ENCODE measurements at places on chromosomes 11 and 22. TPM values are rescaled to one million over a fixed set of nuclear protein-coding genes. Genes with fewer than 3 reads are reported as not detected.
A peak's percentile ranks its signal among the peaks of the same experiment; 100 is the strongest.

FAM227A gene
- 10.0 TPM for total RNA-seq

POLR3H gene
- total RNA-seq: 12.1 TPM

RHOD gene
- total RNA-seq: 17.5 TPM

PDE2A gene
- 20.5 TPM for total RNA-seq

FCHSD2 gene
- 41.6 TPM for total RNA-seq

SULT4A1 gene
- total RNA-seq: not detected

DNA sequence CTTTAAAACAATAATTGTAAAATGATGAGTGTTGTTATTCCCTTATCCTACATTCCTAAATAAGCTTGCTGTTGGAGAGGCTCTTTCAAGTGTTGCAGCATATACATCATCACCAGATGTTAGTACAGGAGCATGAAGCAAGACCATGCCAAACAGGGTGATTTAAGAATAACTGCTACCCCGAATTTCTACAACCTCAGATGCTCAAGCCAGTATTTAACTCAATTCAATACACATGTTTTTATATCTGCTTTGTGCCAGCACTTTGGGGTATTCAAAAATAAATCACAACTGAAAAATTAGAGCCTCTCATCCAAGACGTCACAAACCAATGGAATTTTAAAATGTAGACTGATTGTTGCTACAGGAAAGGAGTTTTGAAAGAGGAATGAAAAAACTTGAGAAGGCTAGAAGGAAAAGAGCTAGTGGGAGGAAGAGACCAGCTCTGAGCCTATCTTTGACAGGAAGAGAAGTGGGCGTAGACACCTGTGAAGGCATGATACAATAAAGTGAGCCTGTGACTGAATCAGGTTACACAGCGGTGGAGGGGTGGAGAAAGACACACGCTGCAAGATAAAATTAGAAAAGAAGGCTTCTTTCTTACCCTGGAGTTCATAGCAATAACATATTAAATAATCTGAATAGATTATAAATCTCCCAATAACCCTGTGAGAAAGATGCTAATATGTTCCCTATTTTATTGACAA is 95.8 kb downstream of the DLG2 start:
- H3K4me3 ChIP-seq: no peak overlapping the region
- DNase-seq: no peak
- H3K36me3 ChIP-seq: no peaks in the 10 kb centered on the region
- H3K27ac ChIP-seq: no peak overlapping the region
- H3K4me1 ChIP-seq: no peaks in the 10 kb centered on the region

- no peaks in the 10 kb centered on the region for H3K27me3 ChIP-seq
- DNase-seq: no peak
- no peak overlapping the region for H3K27ac ChIP-seq
- no peak overlapping the region for H3K4me3 ChIP-seq
Measured at GRCh38 chr22:31846161-31847115, 92.6 kb downstream of the DEPDC5 start.

GRCh38 chr11:18987454-18988231 is 48.4 kb upstream of the MRGPRX1 start:
- H3K27me3 ChIP-seq: no peaks in the 10 kb centered on the region
- no peak for DNase-seq
- H3K27ac ChIP-seq: no peak overlapping the region
- H3K36me3 ChIP-seq: no peaks in the 10 kb centered on the region
- H3K4me1 ChIP-seq: no peaks in the 10 kb centered on the region
- no peak overlapping the region for H3K4me3 ChIP-seq

- H3K27ac ChIP-seq: no peak overlapping the region
- H3K36me3 ChIP-seq: no peaks in the 10 kb centered on the region
- no peak for DNase-seq
- H3K4me3 ChIP-seq: no peak overlapping the region
- H3K27me3 ChIP-seq: no peaks in the 10 kb centered on the region
- peaks cover 13% of the 10 kb centered on the region for H3K4me1 ChIP-seq
Measured at GRCh38 chr11:64343767-64344559, 4.0 kb downstream of the CCDC88B start.

GRCh38 chr11:64173616-64174355 is 7.9 kb upstream of the MACROD1 start:
- H3K4me1 ChIP-seq: no peaks in the 10 kb centered on the region
- H3K4me3 ChIP-seq: no peak overlapping the region
- no peaks in the 10 kb centered on the region for H3K36me3 ChIP-seq
- no peaks in the 10 kb centered on the region for H3K27me3 ChIP-seq
- DNase-seq: no peak

GRCh38 chr11:3123305-3123704 is 41.8 kb downstream of the OSBPL5 start:
- H3K4me1 ChIP-seq: no peaks in the 10 kb centered on the region
- H3K27me3 ChIP-seq: no peaks in the 10 kb centered on the region
- DNase-seq: no peak

DNA sequence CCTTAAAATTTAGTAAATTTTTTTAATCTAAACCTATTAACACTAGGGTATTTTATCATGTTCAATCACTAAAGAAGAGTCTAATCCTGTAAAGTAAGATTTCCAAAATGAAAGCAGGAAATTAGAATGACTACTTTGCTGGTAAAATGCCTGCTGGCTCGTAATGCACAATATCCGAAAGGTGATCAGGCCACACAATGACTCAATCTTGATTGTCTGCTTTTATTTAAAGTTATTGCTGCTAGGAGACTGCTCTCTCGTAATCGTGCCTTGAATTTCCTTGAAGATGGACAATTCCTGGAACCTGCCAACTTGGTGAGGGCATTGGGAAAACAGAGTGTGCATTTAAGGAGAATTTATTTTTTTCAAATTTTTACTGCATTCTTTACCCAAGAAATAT is 1786.5 kb upstream of the RAG2 start:
- no peaks in the 10 kb centered on the region for H3K27me3 ChIP-seq
- no peaks in the 10 kb centered on the region for H3K4me1 ChIP-seq
- no peaks in the 10 kb centered on the region for H3K36me3 ChIP-seq
- no peak for DNase-seq
- no peak overlapping the region for H3K27ac ChIP-seq
- no peak overlapping the region for H3K4me3 ChIP-seq

DNA sequence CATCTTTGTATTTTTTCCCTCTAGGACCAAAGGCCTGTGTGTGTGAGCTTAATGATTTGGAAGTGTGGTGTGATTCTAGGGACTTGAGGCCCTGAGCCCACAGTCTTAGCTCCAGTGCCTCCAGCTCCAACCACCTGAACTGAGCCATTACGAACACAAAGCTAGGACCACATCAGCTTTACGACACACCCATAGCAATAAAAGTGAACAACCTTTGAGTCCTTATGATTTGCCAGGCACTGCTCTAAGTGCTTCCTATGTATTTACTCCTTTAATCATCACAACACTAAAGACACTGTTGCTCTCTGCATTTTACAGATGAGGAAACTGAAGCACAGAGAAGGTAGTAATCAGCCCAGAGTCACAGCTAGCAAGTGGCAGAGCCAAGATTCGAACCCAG is 126.4 kb downstream of the EHF start:
- no peaks in the 10 kb centered on the region for H3K27me3 ChIP-seq
- H3K27ac ChIP-seq: no peak overlapping the region
- H3K4me3 ChIP-seq: no peak overlapping the region
- no peaks in the 10 kb centered on the region for H3K4me1 ChIP-seq
- H3K36me3 ChIP-seq: no peaks in the 10 kb centered on the region

DNA sequence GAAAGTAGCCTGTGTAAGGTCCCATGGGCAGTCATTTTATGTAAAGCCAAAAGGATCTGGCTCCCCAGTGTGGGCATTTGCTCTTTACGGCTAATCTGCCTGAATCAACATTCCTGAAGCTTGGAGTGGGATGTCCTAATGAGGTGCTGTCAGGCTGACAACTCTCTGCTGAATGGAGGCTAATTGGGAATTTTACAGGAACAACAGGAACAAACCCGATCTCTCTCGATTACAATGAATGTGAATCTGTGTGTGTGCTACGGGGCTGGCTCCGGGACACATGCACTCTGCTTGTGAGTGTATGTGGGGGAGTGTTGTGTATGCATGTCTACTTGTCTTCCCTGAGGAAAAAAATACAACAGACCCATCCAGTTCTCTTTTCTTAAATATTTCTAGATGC is 415.2 kb downstream of the TENM4 start:
- H3K4me3 ChIP-seq: no peak overlapping the region
- peak; percentile 66 for DNase-seq
- no peak overlapping the region for H3K27ac ChIP-seq
- no peaks in the 10 kb centered on the region for H3K36me3 ChIP-seq

DNA sequence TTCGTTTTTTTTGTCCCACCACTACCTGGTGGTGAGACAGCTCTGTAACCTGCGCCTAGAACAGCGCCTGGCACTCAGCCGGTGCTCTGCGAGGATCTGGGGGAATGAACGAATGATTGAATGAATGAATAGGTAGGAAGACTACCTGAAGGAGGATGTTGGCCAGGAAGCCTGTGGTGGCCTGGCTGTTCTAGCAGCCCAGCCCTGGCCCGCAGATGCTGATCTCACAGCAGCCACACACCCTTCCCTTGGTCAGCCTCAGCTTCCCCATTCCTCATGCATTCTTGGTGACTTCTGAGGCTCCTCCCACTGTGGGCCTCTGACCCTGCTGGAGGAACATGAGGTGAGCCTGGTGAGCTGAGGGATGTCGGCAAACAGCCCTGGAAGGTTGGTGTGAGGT is 3.7 kb downstream of the TRPM5 start:
- H3K4me1 ChIP-seq: no peaks in the 10 kb centered on the region
- H3K27me3 ChIP-seq: peaks cover 14% of the 10 kb centered on the region
- no peaks in the 10 kb centered on the region for H3K36me3 ChIP-seq

DNA sequence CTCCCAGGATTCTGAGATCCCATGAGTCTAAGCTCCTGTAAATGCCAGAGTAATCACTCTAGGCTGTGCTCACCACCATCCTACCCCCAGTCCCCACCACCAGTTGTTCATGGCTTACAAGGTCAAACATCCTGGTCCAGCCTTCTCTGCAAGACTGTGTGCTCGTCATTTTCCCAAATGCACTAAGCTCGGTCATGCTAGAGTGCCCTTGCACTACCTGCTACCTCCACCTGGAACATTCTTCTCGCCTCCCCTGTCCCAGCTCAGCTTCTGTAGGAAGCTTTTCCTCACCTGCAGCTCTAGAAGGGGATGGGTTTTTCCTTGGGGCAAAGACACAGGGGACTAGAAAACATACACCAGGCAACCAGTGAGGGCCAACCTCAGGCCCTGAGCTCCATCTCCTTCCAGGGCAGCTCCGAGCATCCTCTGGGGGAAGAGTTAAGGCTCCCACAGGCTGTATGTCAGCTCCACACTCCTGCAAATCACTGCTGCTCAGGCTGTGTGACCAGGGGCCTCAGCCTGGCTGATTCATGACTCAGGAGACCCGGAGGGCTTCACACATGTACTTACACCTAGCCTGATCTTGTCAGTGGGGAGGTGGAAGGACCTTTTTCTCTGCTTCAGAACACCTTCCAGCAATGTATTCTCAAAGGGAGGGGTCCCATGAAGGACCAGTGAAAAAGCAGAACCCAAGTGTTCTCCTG is 37.2 kb upstream of the CSNK2A3 start:
- no peaks in the 10 kb centered on the region for H3K27me3 ChIP-seq
- no peak for DNase-seq
- H3K4me3 ChIP-seq: no peak overlapping the region
- H3K4me1 ChIP-seq: no peaks in the 10 kb centered on the region
- no peak overlapping the region for H3K27ac ChIP-seq

DNA sequence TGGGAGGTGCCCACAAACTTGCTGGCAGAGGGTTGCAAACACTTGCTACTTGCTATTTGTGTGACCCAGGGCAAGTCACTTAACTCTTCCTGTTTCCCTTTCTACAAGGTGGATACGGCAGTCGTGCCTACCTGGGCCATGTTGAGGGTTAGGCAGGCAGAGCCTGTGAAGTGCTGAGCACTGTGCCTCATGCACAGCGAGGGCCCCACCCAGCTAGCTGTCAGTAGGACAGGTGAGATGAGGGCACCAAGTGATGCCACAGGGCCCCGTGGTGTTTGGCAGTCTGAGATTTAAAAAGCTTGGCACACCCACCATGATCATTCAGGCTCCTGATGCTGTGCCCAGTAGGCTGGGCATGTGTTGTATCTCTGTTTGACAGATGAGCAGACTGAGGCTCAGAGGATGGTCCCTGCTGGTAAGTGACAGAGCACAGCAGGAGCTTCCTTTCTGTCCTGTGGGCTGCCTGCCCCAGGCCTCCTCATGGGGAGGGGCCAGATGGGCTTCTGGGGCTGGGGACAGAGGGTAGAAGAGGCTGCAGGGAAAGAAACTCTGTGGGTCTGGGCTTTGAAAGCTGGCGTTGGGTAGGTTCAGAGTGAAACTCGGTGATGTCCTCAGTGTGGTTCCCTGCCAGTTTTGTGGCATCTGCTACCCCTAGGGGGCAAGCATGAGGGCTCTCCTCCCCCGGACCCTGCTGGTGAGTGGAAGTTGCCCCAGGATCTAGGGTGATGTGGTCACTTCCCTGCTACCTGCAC is 59.3 kb downstream of the TSPAN18 start:
- H3K4me1 ChIP-seq: peaks cover 5% of the 10 kb centered on the region
- H3K27me3 ChIP-seq: no peaks in the 10 kb centered on the region
- no peak overlapping the region for H3K27ac ChIP-seq
- peak; percentile 11 for DNase-seq
- H3K4me3 ChIP-seq: no peak overlapping the region
- no peaks in the 10 kb centered on the region for H3K36me3 ChIP-seq

DNA sequence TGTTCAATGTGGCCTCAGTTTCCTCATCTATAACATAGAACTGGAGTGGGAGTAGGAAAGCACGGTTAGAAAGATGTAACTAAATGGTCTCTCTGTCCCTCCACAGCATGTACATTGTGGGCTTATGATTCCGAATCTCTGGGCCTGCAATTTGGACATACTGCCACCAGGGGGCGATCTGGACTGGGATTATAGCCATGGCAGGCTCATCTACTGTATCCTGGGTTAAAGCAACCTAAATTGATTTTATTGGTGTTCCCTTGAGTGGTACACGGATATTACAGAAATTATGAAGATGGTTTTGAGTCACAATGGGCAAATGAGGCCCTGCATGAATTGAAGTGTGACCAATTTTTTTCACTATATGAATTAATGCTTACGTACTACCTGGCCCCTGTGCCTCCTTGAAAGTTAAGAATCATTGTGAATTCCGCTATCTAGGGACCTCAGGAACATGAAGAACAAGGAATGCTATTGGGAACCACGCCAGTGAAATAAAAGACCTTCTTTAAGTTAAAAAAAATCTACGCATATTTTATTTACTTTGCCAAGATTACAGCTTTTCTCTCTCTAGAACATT is 32.9 kb downstream of the TST start:
- H3K36me3 ChIP-seq: no peaks in the 10 kb centered on the region
- no peaks in the 10 kb centered on the region for H3K4me1 ChIP-seq
- H3K4me3 ChIP-seq: no peak overlapping the region
- no peak overlapping the region for H3K27ac ChIP-seq
- H3K27me3 ChIP-seq: no peaks in the 10 kb centered on the region

GRCh38 chr22:27314276-27314807 is 487.2 kb downstream of the MN1 start:
- no peaks in the 10 kb centered on the region for H3K36me3 ChIP-seq
- H3K4me1 ChIP-seq: no peaks in the 10 kb centered on the region
- no peaks in the 10 kb centered on the region for H3K27me3 ChIP-seq
- no peak for DNase-seq

- H3K4me3 ChIP-seq: no peak overlapping the region
- no peaks in the 10 kb centered on the region for H3K36me3 ChIP-seq
- no peaks in the 10 kb centered on the region for H3K27me3 ChIP-seq
- H3K27ac ChIP-seq: no peak overlapping the region
- peaks cover 2% of the 10 kb centered on the region for H3K4me1 ChIP-seq
Measured at GRCh38 chr22:22697377-22698117, 53.1 kb downstream of the GGTLC2 start.

All from lung (tissue), 17 donors.